ENCODE measurements at places on chromosomes 1 and 21. TPM values are rescaled to one million over a fixed set of nuclear protein-coding genes. Genes with fewer than 3 reads are reported as not detected.

Gene LIN28A
- total RNA-seq: not detected

Gene GJB3
- total RNA-seq: not detected

Gene UQCRH
- total RNA-seq: 982 TPM

Gene ANKRD34A
- not detected for total RNA-seq

Gene FAM131C
- total RNA-seq: 0.15 TPM

Gene BMP8A
- not detected for total RNA-seq

Gene INSRR
- total RNA-seq: not detected

DNA sequence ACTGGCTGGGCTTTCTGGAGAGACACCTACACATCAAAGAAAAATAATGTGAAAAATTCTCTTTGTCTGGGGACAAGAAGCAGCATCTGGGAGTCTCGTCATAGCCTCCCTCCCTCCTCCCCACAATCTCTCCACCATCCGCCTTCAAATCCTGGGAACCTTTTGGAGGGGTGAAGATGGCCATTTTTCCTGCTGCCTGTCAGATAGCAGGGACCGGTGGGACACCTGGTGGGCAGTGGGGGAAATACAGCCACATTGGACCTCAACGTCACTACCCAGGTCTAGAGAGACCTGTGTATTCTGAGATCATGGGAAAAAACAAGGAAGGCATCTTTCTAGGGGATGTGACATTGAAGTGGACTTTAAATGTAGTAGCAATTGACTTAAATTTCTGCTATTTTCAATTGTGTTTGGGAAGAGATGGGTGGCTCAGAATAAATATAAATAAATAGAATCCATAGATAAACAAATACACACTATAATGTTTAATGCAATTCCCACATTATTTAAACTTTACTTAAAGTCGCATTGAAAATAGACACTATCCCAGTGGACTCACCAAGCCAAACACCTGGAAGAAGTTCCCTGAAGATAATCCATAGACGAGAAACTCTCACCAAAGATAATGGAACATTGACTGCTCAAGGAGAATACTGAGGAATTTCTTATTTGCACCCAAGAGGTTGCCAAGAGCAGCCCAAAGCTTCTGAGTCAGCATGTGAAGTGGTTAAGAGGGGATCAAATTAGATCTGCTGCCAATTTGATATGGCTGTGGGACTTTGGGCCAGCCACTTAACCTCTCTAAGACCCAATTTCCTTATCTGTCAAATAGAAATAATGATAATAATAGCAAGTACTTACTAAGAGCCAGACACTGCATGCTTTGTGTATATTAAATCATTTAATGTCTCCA is 147.6 kb upstream of the CAMK1G start:
- DNase-seq: peak; percentile 73

DNA sequence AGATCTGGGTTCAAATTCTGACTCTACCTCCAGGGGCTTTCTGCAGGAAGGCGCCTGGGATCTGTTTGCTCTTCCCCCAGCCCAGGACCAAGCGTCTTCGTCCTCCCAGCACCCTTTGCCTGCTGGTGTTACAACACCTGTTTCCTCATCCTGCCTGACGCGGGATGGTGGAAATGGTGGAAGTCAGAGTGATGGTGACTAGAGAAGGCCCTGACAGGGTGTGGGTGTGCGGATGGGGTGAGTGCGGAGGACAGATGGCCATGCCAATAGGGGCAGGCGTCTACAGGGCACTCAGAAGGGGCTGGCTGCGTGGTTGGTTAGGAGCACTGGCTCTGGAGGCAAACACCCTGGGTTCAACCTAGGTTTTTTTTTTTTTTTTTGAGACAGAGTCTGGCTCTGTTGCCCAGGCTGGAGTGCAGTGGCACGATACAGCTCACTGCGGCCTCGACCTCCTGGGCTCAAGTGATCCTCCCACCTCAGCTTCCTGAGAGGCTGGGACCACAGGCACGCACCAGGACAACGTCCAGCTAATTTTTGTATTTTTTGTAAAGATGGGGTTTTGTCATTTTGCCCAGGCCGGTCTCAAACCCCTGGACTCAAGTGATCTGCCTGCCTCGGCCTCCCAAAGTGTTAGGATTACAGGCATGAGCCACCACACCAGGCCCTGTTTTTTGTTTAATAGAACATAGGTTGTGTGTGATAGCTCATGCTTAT is 1.5 kb downstream of the THEMIS2 start:
- DNase-seq: no peak

- DNase-seq: no peak
Measured at GRCh38 chr1:6858596-6858995, 73.3 kb downstream of the CAMTA1 start.

DNA sequence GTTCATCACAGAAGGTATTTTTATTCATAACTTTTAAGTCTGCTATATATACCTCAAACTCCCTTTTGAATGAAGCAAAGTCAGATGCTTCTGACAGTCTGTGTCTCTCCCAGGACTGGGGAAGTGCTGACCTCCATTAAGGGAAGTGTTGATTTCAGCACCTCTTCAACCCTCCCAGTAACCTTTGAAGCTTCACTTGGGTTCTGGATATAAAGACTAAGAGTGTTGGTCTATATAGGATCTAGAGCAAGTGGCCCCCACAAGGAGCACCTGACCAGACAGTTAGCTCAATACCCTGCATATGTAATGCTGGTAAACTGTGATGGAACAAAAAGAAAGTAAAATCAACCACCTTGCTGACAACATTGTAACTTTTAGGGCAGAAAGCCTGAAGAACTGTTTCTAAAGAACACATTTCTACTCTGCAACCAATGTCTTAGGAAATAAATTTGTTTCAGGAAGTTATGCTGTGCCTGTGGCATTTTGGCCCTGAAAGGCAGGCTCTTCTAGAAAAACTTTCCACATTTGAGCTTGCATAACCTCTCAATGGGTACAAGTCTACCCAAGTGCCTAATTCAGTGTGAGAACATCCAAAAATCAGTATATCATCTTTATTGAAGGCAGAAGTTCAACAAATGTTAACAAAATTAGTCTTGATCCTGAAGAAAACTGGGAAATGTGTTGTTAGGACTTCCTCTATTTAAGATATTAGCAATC is 865 bp upstream of the PTPN22 start:
- no peak for DNase-seq

DNA sequence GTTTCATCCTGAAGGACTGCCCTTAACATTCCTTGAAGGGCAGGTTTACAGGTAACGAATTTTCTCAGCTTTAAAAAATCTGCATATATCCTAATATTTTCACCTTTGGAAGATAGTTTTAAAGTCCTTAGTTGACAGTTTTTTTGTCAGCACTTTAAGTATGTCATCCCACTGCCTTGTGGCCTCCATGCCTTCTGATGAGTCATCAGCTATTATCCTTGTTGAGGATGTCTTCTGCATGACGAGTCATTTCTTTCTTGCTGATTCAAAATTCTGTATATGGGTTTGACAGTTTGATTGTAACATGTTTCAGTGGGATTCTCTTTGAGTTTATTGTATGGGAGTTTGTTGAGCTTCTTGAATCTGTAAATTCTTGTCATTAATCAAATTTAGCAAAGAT is 500.6 kb downstream of the DISC1 start:
- DNase-seq: peak; percentile 54

DNA sequence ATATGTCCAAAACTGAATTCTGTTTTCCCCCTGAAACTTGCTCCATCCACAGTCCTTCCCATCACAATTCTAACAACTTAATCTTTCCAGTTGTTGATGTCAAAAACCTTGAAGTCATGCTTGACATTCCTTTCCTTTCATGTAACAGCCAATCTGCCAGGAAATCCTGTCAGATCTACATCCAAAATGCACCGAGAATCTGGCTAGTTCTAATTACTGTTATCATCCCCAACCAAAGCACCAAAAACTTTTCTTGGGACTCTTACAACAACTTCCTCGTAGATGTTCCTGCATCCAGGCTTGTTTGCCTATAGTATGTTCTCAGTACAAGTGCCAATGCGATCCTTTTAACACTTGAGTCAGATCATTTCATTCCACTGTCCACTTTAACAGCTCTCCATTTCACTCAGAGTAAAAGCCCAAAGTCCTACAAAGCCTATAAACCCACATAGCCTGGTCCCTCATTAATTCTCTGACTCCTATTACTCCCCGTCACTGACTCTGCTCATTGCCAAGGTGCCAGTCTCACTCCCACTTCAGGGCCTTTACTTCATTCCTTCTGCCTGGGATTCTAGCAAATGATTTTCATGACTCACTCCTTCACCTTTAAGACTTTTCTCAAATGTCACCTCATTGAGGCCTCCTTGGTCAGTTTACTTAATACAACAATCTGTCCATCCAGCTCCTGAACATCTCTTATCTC is 493.2 kb upstream of the NFIA start:
- no peak for DNase-seq

DNA sequence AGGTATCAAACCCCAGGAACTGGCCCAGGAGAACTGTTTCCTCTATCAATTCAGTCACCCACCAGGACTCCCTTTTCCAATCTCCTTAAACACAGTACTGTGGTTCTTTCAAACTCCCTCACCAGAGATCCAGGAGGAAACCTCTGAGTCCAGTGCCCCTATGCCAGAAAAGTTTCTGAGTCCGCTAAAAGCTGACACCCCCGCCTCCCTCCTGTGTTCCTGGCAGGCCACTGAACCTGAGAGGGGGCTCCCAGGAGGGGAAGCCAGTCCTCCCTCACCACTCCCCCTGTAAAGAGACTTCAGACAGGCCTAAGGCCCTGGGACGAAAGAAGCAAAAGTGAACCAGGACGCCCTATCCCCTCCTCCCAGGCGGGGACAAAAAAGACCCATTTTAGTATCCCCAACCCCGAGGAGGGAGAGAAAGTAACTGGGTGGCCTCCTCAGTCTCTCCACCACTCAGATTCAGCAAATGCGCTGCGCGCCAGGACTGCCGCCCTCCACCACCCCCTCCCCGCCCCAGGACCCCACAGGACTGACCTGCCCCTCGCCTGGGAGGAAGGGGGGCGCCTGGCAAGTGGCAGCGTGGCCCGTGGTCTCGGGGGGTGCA is 624 bp downstream of the SLC41A1 start:
- DNase-seq: peak; percentile 39

DNA sequence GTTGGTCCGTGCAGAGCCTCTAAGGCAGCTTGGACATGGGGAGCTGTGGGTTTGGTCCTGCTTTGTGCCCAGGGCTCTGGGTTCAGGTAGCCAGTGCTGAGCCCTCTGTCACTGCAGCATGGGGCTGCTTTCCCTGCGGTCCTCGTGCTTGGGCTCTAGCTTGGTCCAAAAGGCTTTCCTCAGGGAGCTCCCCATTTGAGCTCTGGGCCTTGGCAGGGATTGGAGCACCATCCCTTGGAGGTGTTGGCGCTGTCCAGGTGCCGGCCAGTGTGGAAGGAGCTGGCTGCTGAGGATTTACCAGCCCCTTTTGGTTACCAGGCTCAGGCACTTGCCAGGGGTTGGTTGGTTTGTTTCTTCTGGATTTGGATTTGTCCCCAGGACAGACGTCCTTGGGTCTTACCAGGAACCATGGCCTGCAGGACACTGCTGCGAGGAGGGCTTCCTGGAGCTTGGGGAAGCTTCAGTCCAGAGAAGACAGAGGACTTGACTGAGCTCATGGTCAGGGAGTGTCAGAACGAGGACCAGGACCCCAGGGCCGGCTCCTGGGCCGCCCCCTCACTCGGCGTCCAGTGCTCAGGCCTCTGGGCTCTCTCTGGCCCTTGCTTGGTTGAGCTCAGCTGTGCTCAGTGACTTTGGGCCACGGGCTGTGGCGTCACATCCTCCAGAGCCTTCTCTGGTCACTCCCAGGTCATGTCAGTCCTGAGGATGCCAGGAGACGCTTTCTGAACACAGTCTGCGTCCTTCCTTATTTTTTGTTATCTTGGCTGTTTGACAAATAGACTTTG is 224.7 kb downstream of the CAMTA1 start:
- DNase-seq: no peak

DNA sequence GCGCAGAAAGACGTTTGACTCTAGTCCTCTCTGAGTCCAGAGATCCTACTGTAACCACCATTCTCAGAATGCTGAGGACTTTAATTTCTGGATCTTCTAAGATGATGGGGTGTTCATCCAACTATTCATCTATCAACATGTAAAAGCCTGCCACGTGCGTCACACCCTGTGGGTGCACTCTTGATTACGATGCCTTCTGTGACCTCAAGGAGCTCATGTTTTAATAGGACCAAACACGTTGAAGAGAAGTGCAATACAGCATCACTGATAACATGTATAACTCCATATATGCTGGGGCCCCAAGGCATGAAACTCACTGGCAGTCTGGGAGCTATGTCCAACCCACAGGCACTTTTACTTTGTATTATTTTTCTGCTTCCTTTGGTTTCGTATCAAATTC is 19.0 kb downstream of the KIAA0040 start:
- no peak for DNase-seq

DNA sequence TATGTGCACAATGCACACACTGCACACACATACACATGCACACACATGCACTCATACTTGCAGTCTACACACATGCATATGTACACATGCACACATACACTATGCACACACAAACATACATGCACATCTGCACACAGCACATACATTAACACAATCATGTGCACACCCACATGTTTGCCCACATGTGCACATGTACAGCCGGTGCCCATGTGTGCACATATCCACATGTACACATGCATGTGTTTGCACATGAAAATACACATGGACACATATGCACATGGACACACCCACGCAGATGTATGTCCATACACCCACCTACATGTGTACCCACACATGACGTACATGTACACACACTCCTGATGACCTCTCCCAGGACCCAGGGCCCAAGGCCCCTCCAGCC is 105.1 kb upstream of the ACTRT2 start:
- DNase-seq: no peak

DNA sequence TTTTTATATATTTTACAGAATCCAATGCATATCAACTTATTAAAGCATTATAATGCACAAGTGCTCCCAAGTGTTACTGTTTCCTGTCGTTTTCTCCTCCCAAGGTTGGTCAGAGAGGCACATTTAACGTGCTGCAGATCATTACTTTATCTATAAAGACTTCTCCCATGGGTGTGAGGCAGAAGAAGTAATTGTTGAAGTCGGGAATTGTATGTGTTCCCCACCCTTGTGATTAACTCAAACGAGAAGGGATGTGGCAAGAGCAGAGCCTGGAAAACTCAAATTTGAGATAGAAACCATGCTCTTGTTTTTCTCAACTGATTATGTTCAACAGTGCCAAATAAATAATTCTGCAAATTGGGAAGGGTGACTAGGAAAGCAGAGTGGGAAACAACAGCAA is 412.5 kb upstream of the ADAMTS5 start:
- no peak for DNase-seq

- DNase-seq: peak; percentile 81
Measured at GRCh38 chr1:234987415-234988154, 141.1 kb downstream of the TOMM20 start.
